ENCODE measurements at places on chromosomes 5 and 9. TPM values are rescaled to one million over a fixed set of nuclear protein-coding genes. Genes with fewer than 3 reads are reported as not detected.
A peak's percentile ranks its signal among the peaks of the same experiment; 100 is the strongest.

- no peak for DNase-seq
Observed at GRCh38 chr9:24518545-24518944, 27.2 kb downstream of the IZUMO3 start.

GRCh38 chr5:93078082-93079038 is 502.7 kb downstream of the NR2F1-AS1 start:
- no peak for DNase-seq

DNA sequence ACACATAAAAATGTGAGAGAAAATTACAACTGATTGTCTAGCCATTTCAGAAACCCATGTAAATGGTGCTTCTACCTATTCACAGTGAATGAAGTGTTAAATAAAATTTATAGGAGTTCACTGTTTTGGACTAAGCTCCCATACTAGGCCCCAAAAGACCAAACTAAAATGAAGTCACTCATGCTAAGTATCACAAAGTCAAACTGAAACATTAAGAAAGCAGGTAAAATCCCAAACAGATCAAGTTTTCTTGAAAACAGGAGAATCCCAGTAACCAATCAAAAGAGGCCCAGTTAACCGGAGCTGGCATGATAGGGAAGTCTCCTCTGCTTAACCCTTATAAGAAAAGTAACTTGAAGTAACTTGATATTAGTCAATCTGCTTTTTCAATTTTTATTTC is 35.2 kb upstream of the MYOT start:
- DNase-seq = no peak

FAM53C gene
- 27.1 TPM for total RNA-seq

GRCh38 chr9:135324329-135324728 is 155.3 kb upstream of the PPP1R26 start:
- no peak for DNase-seq

- no peak for DNase-seq
Observed at GRCh38 chr5:41817625-41818301, 52.5 kb downstream of the OXCT1 start.

SHISAL2B gene
- total RNA-seq = not detected

GRCh38 chr5:5331848-5332247 is 90.6 kb upstream of the ICE1 start:
- DNase-seq = no peak

GRCh38 chr5:19564036-19564435 is 424.0 kb downstream of the CDH18 start:
- no peak for DNase-seq

TTF1 gene
- 33.6 TPM for total RNA-seq

OR1L1 gene
- not detected for total RNA-seq

NR6A1 gene
- 2.3 TPM for total RNA-seq

GRCh38 chr9:121960665-121961064 is 132.4 kb downstream of the TTLL11 start:
- no peak for DNase-seq

DNA sequence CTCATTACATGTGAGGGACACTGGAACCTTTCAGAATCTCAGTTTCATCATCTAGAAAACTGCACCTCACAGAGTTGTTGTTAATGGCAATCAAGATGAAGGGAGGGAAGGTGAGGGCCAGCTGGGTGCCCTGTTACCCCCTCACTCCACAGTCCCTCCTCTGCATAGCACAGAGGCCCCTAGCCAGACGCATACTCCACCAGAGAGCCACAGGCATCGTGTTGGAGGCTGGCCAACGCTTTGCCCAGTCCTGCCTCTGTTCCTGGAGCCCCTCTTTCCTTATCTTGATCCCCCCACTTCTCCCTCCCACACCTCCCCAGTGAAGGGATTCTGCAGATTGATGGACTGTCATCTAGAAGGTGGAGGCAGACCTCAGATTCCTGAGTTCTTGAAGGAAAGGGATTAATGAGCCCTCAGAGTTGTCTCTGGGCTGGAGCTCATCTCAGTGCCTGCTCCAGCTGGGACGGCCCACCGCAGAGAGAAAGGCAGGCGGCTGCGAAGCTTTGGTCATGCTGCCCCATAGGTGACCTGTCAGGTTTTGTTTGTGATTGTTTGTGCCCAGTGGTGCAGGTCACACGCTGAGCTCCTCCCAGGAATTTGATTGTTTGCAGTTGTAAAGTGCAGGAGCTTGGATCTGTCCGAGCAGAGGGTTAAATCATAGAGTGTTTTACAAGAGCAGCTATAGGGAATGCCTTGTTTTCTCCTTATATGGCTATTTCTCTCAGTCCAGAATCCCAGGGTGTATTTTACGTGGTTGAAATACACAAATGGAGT is 487.3 kb downstream of the CCDC171 start:
- DNase-seq = no peak

OR13C5 gene
- not detected for total RNA-seq

GRCh38 chr9:21383627-21384026 is 1.6 kb downstream of the IFNA2 start:
- DNase-seq = no peak

GRCh38 chr5:172110921-172111851 is 76.8 kb downstream of the STK10 start:
- DNase-seq = peak; percentile 91

MGAT1 gene
- 119 TPM for total RNA-seq

- DNase-seq = peak; percentile 72
Observed at GRCh38 chr5:52709167-52709925, 78.4 kb upstream of the ITGA1 start.

Measured in activated CD4-positive, alpha-beta T cell treated with anti-CD3 and anti-CD28 coated beads, Interleukin-2, amount 10 ng/mL, durations not matched to agents 24 days and 14 days (primary cell).